ENCODE measurements at places on chromosomes 6 and 20. TPM values are rescaled to one million over a fixed set of nuclear protein-coding genes. Genes with fewer than 3 reads are reported as not detected.

EYS gene
- not detected for total RNA-seq

L3MBTL1 gene
- total RNA-seq, result 6.2 TPM

EFCAB8 gene
- under 0.01 TPM for total RNA-seq

DNA sequence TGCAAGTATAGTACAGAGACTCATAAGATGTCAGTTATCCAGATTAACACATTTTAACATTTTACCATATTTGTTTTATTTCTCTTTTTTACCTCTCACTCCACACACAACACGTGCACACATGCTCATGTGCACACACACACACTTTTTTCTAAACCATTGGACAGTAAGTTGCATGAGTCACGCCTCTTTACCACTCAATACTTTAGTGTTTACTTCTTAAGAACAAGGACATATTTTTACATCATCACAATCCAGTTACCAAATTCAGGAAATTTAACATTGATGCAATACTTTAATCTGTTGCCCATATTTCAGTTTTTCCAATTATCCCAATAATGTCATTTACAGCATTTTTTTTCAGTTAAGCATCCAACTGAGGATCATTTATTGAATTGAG lies 109.0 kb downstream of the RIN2 start:
- H3K36me3 ChIP-seq, result no peaks in the 10 kb centered on the region
- H3K27ac ChIP-seq, result no peak overlapping the region
- DNase-seq, result peak; percentile 54
- H3K4me1 ChIP-seq, result no peaks in the 10 kb centered on the region
- H3K4me3 ChIP-seq, result no peak overlapping the region

DNA sequence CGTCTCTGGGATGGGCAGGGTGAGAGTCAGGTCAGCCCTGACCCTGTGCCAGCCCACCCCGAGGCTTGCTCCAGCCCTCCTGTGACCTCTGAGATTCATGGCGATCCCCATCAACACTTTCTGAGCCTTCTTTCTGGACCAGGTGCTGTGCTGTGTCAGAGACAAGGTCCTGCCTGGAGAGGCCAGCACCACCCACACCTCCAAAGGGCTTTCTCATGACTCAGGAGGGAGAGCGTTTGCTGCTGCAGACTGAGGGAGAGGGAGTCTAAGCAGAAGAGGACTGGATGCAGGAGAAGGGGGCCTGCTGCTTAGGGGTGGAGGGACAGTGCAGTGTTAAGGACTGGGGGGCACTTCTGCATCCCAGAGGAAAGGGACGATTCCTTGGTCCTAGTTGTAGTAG lies 193.5 kb downstream of the LRFN2 start:
- no peaks in the 10 kb centered on the region for H3K4me1 ChIP-seq
- DNase-seq, result no peak
- H3K36me3 ChIP-seq, result no peaks in the 10 kb centered on the region
- H3K4me3 ChIP-seq, result no peak overlapping the region
- H3K27me3 ChIP-seq, result no peaks in the 10 kb centered on the region
- H3K27ac ChIP-seq, result no peak overlapping the region

DNA sequence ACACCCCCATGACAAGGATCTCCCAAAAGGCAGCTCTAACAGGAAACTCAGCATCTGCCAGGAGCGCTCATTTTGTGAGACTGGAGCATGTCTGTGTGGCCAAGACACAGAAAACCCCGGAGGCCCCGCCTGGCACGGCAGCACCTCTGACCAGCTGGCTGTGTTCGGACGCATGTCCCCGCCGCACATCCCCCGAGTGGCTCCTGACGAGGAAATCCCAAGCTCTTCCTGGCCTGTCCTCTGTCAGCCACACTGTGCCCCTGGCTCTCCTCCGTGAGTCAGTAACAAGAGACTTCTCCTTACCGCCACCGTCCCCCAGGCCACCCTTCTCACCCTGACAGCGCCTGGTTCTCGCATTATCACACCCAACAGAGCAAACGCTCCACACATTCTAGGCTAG lies 14.4 kb downstream of the SLC2A4RG start:
- H3K36me3 ChIP-seq, result no peaks in the 10 kb centered on the region
- H3K4me3 ChIP-seq, result no peak overlapping the region
- H3K27ac ChIP-seq, result no peak overlapping the region
- no peak for DNase-seq
- no peaks in the 10 kb centered on the region for H3K27me3 ChIP-seq

DNA sequence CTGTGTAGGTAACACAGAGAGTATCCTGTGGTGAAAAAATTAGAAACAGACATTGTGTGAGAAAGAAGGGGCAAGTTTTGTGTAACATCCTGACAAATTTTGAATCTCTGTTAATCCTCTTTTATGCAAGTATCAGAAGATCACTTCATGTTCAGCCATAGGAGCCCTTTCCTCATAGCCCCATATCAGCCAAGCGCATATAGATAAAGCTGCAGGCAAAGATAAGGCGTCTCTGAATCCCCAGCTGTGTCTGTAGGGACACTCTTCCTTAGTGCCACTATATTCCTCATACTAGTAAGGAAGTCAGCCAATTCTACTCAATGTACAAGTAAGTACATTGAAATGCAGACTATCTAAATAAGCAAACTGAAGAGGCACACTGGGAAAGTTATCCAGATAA lies 22.3 kb downstream of the HTR1E start:
- H3K36me3 ChIP-seq, result no peaks in the 10 kb centered on the region
- no peak overlapping the region for H3K27ac ChIP-seq
- no peaks in the 10 kb centered on the region for H3K27me3 ChIP-seq
- no peak overlapping the region for H3K4me3 ChIP-seq

DNA sequence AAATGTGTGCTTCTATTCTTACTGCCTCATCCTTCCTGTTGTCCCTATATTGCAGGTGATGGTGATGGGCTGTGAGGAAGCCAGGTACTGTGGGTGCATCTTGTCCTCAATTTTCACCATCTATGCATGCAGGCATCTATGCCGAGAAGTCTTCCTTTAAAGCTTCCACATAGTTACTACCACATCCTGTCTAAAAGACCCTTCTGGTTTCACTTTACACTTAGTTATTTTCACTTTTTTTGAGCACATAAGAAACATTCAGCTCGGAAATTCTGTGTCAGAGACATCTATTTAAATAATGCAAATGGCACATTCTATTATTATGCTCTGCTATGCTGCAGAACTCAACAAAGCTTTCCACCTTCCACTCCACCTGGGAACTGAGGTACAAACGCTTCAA lies 28.2 kb upstream of the FABP7 start:
- H3K36me3 ChIP-seq, result no peaks in the 10 kb centered on the region
- H3K27ac ChIP-seq, result no peak overlapping the region
- no peak overlapping the region for H3K4me3 ChIP-seq
- DNase-seq, result no peak
- no peaks in the 10 kb centered on the region for H3K27me3 ChIP-seq

- H3K4me3 ChIP-seq, result no peak overlapping the region
- H3K4me1 ChIP-seq, result no peaks in the 10 kb centered on the region
- no peak for DNase-seq
- H3K27ac ChIP-seq, result no peak overlapping the region
- no peaks in the 10 kb centered on the region for H3K36me3 ChIP-seq
These were observed 6.7 kb downstream of the TULP1 start for GRCh38 chr6:35505999-35506412.

DNA sequence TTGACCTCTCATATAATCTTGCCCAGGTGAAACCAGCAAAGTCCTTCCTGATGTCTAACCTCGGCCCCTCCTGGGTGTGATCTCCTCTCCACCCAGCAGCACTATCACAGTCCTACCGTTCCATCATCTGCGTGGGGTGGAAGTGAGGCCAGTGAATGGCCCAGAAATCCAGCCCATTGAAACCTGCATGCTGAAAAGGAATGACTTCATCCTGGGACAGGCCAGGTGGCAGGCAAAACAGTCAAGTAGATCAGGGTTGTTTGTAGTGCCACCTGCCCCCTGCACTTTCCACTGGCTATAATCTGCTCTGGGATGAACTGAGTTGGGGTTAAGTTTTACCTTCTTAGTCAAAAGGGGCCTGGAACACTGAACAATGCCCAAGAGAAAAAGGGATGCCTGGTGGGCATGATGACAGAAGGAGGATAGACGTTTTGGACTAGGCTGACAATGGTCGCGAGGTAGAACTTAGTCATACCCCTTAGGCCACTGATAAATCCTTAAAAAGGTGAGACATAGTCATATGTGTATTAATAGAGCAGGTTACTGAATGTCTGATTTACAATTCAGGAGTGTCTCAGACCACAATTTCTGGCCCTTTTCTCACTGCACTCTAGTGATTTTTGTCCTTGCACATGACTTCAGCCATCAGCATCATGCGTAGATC lies 8.1 kb upstream of the HSP90AB1 start:
- no peaks in the 10 kb centered on the region for H3K36me3 ChIP-seq
- peaks cover 16% of the 10 kb centered on the region for H3K4me1 ChIP-seq
- H3K4me3 ChIP-seq, result no peak overlapping the region
- DNase-seq, result no peak
- no peaks in the 10 kb centered on the region for H3K27me3 ChIP-seq

Measured in fibroblast of lung (primary cell).